ENCODE measurements at places on chromosomes 12 and 14. TPM values are rescaled to one million over a fixed set of nuclear protein-coding genes. Genes with fewer than 3 reads are reported as not detected.
A peak's percentile ranks its signal among the peaks of the same experiment; 100 is the strongest.

DNA sequence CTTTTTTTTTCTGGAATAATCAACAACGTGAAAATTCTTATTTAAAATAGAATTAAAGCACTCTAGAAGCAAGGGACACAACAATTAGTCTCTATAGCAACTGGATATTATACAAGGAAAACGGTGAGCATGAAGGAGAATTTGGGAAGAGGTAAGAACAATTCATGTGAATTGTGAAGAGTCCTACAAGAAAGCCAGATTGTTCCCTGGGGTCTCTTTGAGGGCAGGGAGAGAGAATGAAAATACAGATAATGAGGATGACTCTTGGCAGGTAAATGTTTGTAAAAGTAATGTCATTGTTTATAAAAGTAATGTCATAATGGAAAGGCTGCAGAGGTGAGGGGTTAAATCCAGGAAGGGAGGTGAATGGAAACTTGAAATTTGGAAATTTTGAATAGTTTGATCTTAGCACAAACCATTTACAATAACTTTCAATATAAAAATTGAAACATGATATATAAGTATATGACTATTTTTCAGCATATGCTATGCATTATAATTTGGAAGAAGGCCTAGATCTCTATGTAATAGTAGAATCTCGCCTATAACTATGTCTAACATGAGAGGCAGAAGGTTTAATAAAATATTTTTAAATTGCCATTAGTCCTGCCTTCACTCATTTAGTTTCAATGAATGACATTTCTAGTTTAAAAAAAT, 378.8 kb upstream of the DCN start:
- no peak for DNase-seq

OR4K14 gene
- not detected for polyA plus RNA-seq

CAPS2 gene
- 7.5 TPM for polyA plus RNA-seq

ITGB7 gene
- 0.45 TPM for polyA plus RNA-seq

- DNase-seq = no peak
Observed at GRCh38 chr12:70248876-70249275, 5.6 kb downstream of the CNOT2 start.

DNA sequence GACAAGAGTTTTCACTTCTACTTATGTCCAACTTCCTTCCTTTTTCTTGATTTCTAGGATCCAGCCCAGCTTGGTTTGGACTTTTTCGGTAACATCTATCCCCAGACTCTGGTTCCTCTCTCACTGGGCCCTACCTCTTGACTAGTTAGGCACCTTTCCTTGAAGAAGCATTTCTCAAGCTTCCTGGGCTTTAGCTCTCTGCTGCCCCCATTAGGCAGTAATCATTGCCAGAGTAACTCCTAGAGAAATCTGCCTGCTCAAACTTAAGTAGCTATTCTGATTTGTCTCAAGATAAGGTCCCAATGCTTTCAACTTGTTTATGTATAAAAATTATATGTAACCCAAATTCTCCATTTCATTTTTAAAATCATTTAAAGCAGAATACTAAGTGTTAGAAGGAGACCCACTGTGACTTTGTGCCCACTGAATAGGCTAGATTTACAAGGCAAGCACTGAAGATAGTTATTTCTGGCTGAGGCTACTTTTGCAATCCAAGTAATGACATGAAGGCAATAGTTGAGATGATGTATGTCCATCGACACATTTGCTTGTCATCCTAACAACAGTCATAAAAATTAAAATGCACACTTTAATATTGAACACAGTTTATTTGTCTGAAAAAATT, 275.0 kb upstream of the G2E3 start:
- no peak for DNase-seq

DNA sequence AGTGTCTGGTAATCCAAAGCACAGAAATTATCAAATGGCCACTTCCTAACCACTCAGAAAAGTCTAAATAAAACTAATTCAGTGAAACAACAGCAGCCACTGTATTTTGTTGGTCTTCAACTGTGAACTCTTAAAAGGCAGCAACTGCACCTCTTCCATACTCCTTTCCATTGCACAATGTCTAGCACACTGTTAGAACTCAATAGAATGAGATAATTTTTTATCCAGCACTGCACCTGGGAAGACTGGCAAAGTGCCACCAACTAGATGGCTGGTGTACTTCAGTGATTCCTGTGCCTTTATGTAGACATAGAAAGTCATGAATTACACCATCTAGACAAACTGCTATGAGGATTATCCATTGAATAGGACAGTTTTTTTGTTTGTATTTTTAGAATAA, 26.2 kb downstream of the LGR5 start:
- DNase-seq = no peak

GRCh38 chr14:55092341-55092740, 36.7 kb upstream of the LGALS3 start:
- DNase-seq = no peak

- no peak for DNase-seq
Observed at GRCh38 chr12:1319212-1319611, 275.2 kb downstream of the FBXL14 start.

GRCh38 chr14:72479461-72479931, 414.4 kb downstream of the DPF3 start:
- DNase-seq = no peak

DNA sequence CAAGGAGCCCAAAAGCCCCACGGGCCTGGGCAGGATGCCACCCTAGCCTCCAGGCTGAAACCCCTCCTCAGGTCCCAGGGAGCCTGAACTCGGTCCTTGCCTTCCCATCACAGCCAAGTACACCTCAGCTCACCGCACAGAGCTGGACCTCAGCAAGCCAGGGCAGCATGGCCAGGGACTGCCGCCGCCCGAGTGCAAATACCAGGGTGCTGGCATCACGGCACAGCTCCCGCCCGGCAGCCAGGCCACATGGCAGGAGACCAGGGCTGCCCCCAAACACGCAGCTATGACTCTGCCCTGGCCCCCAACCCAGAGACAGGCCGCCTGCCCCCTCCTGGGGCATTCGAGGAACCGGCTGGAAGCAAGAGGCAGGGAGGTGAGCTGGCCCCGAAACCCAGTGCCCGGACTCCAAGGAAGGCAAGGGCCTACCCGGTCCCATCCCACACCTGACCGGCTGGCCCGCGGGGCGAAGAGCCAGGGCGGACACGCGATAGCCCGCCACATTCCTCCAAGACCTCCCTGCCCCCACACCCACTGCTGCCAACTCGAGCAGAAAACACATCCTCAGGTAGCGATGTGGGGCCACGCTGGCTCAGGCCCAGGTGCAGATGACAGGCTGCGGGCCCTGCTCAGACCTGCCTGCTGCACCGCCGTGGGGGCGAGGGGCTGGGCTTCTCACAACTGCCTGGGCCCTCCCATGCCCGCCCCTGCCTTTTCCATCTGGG, 2.7 kb downstream of the JAG2 start:
- DNase-seq = no peak

COCH gene
- 1.1 TPM for polyA plus RNA-seq

- DNase-seq = no peak
Observed at GRCh38 chr12:121009741-121010140, 6.5 kb downstream of the C12orf43 start.

DNA sequence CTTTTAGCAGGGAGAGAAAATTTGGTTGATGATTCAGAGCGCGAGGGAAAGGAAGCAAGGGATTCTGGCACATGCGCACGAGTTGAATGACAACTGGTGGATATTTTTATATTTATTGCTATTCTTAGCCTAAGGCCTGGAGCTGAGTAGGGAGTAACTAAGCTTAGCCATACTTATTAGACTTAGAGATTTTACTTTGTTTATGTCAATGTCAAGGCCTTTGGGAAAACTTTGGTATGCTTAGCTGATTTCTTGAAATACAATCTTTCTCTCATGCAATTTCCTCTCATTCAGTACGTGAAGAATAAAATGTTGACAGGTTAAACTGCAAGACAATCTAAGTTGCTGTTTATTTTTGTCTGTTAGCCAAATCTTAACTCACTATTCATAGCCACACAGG, 101.1 kb downstream of the CRADD start:
- DNase-seq = peak; percentile 53

C12orf50 gene
- not detected for polyA plus RNA-seq

MYBPC1 gene
- polyA plus RNA-seq = not detected

KCNK13 gene
- polyA plus RNA-seq = 0.13 TPM

DNA sequence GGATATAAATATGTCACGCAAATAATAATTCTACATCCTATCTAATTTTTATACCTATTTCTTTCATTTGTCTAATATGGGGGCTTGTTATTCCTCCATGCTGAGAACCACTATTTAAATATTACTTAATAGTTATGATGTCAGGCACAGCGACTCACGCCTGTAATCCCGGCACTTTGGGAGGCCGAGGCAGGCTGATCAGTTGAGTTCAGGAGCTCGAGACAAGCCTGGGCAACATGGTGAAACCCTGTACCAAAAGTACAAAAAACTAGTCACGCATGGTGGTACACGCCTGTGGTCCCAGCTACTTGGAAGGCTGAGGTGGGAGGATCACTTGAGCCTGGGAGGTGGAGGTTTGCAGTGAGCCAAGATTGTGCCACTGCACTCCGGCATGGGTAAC, 45.2 kb downstream of the GXYLT1 start:
- no peak for DNase-seq

- no peak for DNase-seq
Observed at GRCh38 chr12:66688846-66689439, 10.1 kb upstream of the GRIP1 start.

TAS2R13 gene
- polyA plus RNA-seq = 0.06 TPM

GRCh38 chr12:15532364-15532977, 210.2 kb downstream of the PTPRO start:
- DNase-seq = no peak

GRCh38 chr12:7899755-7900154, 27.0 kb upstream of the SLC2A14 start:
- DNase-seq = no peak

DNA sequence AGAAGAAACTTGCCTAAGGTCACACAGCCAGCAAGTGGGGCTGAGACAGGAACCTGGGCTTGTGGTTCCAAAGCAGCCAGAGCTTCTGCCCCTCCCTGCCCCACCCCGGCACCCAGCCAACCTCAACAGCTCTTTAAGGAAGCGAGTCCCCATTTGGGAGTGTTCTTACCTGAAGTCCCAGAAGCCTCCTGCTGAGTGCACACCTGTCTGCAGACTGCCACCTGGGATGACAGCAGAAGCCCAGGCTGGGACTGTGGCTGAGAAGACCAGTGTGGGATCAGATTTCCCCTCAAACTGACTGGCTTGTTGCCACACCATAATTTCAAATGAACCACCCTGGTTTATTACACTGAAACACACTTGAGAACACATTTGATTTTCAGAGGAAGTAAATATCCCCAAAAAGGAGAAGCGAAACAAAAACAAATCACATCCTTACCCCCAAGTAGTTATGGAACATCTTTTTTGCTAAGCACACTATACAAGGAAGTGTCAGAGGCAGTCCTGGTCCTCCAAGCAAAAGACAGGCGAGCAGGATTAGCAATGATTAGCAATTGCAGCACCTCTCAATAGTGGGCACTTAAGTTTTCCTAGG, 6.3 kb upstream of the RIN3 start:
- DNase-seq = no peak

DNA sequence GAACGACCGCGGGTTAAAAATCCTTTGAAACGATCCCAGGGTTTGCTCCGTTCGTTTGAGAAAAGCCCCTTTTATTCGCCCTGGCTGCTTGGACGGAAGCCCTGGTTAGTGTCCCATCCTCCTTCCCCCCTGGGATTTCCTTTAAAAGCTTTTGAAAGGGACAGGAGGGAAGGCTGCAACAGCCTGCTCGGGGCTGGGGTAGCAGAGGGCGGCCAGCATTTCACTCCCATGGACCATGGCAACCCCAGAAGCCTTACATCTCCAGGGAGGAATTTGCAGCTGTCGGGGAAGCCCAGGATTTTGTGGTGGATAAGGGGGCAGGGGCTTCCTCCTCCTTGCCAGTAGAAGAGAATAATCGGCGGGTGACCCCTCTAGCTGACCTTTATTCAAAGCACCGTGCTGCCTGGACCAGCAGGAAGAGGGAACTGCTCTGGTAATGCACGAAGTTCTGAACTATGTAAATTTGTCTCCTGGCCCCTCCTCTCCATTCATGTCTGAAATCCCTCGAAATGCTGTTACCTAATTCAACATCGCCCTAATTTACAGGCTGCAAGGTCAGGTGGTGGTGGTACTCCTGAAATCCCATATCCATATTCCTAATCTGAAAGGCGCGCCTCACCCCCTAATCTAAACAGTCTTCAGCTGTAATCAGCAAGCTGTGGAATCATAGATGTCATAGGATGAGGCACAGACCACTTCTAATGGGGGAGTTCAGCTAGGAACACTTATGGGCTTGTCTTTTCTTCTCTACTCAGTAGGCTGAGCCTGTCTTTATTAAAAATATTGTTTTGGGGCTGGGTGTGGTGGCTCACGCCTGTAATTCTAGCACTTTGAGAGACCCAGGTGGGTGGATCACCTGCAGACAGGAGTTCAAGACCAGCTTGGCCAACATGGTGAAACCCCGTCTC, 1.0 kb upstream of the CLIP1 start:
- no peak for DNase-seq

TRHDE gene
- polyA plus RNA-seq = 4.0 TPM

GRCh38 chr12:57547288-57548012, 458 bp upstream of the DCTN2 start:
- DNase-seq = no peak

DNA sequence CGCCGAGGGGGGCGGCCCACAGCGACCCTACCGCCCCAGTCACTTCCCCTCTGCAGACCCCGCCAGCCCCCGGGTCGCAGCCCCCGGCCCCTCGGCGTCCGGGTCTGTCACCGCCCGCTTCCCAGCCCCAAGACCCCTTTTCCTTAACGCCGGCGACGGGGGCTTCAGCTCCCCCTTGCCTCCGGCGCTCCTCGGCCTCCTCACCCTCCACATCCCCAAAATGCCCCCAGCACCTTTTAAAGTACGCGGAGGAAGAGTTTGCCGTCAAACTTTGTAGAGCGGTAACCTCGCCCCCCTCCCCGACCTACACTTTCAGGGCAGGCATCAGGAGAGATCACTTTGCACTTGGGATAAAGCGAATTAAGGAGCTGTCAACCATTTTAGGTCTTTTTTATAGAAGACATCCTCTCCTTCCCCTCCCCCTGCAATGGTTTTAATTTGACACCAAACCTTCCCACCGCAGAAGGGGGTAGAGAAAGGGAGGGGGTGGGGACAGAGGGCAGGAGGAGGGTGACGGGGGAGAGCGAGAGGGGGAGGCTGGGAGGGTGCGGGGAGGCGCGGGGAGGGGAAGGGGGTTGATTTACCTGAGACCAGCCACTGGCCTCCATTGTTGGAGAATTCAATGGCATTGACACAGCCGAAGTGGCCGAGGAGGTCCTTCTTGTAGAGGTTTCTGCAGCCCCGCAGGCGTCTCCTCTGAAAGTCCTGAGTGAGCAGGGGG, 578 bp downstream of the DCAF5 start:
- DNase-seq = no peak

- DNase-seq = no peak
Observed at GRCh38 chr14:89912667-89913211, 41.8 kb downstream of the EFCAB11 start.

LPAR5 gene
- 2.6 TPM for polyA plus RNA-seq

PTPRR gene
- 0.28 TPM for polyA plus RNA-seq

KRT82 gene
- not detected for polyA plus RNA-seq

DNA sequence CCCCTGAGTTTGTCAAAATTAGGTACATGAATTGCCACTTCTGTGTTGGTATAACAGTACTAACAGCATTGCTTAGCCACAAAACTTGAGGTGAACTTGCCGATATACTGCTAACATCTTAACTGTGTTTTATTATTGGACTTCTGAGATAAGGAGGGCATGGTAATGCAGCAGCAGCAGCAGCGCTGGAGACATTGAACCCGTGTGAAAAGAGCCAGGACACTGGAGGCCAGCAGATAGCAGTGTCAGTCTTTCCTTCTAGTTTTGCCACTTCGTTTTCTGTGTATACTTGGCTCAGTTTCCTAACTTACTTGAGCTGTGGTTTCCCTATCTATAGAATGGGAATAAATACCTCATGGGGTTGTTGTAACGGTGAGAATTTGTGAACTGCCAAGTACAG, 82.7 kb downstream of the KTN1 start:
- DNase-seq = no peak

MYH6 gene
- not detected for polyA plus RNA-seq

Measured in ovary (tissue), 10 donors.